Skeletal muscle cell (primary cell): ENCODE measurements at places on chromosomes 12 and 14.

- DNase-seq, result peak; percentile 65
Measured at GRCh38 chr14:100012478-100013327, 52.5 kb upstream of the EVL start.

DNA sequence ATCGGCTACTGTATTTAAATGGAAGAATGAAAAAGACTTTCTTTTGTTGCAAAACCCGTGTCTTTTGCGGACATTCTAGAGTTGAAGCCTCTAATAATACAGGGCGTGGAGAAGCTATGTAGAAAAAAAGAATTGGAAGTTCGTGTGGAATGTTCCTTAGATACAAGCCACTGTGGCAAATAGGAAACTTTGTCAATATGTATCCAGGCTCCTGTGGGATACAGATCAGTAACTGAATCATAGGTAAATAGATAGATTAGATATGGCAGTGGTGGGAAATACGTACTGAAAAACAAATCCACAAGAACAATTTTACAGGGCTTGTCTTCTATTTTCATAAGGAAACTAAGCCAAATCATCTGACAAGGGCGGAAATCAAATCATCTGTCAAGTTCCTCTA is 245.4 kb downstream of the EGLN3 start:
- no peak for DNase-seq

DNA sequence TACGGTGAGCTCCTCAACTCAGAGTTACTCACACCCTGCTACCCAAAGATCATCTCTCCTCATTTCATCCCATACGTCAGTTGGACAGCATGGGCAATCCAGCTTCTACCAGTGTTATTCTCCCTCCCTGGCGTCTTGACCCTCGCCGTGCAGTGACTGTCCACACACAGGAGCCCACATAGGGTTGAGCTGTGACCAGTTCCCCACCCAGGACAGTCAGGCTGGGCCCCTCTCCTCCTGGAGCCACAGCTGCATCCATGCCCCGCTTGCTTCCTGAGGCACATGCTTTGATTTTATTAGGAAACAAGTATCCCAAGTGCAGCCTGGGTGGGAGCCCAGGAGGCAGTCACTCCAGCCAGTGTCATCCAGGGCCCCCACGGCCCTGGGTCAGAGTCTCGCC is 140.3 kb upstream of the SFSWAP start:
- DNase-seq, result no peak

GRCh38 chr14:81276073-81277069 is 55.6 kb upstream of the GTF2A1 start:
- DNase-seq, result no peak

DNA sequence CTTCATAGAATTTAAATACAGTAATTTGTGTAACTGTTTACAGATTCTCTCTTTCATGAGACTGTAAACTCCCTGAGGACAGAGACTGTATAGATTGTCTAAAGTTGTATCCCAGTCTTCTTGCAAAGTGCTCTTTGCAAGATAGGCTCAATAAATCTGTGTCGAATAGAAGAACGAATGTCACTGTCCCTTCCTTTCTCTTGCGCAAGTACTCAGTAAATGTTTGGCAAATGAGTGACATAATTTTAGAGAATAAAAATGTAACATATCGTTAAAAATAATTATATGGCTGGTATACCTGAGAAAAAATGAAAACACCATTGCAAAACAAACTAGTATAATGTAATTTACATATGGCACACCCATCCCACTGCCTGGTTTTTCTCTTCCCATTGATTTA is 1.9 kb upstream of the RALGAPA1 start:
- DNase-seq, result no peak

- DNase-seq, result no peak
Measured at GRCh38 chr12:32211900-32212156, 105.2 kb downstream of the BICD1 start.

- DNase-seq, result peak; percentile 36
Measured at GRCh38 chr12:56593909-56594621, 36.1 kb downstream of the BAZ2A start.

- no peak for DNase-seq
Measured at GRCh38 chr14:54909817-54910558, 7.4 kb upstream of the GCH1 start.

GRCh38 chr12:116320791-116321217 is 43.3 kb upstream of the MED13L start:
- no peak for DNase-seq

- DNase-seq, result no peak
Measured at GRCh38 chr12:109932878-109933503, 32.9 kb downstream of the TCHP start.

DNA sequence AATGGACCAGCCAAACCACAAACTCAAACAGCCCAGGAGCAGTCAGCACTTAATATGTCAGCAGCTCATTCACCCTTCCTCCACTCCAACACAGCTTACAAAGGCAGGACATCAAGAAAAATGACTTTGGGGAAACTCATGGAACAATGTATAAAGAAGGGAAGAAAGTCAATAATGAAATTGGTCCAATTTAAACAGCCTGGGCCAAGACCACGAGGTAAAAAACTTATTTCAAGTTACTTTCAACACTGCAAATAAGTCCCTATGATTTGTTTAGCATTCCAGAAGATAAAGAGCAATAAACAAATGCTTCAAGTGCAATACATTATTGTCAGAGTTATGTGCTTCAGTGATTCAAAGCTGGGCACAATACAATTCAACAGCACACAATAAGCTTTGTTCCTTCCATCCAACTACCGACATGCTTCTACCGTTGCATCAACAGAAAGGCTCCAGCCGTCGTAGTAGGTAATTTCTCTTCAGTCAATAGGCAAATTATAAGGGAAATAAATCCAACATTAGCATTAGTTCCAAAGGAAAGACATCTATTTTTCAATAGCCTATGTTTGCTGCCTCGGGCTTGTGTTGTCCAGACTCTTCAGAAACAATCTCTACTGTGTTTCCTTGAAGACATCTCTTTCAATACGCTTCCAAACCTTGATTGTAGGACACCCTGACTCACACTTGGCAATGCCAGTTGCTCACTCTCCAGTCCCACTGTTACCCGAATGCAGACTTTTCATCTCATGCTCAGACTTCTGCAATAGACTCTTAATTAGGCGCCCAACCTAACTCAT is 225.7 kb downstream of the NUAK1 start:
- no peak for DNase-seq

- peak; percentile 9 for DNase-seq
Measured at GRCh38 chr14:33432407-33433023, 493.8 kb downstream of the NPAS3 start.

GRCh38 chr12:121748218-121748570 is 35.6 kb downstream of the TMEM120B start:
- no peak for DNase-seq

- DNase-seq, result peak; percentile 13
Measured at GRCh38 chr12:29187756-29188155, 38.7 kb downstream of the FAR2 start.

DNA sequence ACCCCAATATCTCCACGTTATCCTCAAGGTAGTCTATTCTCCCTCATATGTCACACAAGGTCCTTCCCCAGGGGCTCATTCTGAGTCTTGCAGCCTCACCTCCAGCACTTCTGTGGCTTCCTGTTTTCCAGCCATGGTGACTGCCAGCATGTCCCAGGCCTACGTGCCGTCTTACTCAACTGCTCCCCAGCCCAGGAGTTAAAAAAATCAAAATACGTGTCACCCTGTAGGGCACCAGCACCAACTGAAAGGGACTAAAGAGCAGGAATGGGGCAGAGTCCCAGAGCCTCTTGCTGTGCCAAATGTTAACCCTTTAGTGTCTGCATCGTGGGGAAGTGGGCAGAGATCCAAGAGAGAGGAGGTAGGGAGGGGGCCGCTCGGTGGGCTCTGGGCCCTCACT is 37.0 kb upstream of the MED13L start:
- no peak for DNase-seq

GRCh38 chr12:122609732-122610131 is 82.7 kb downstream of the KNTC1 start:
- no peak for DNase-seq

- no peak for DNase-seq
Measured at GRCh38 chr12:48389409-48389808, 38.7 kb upstream of the ZNF641 start.

DNA sequence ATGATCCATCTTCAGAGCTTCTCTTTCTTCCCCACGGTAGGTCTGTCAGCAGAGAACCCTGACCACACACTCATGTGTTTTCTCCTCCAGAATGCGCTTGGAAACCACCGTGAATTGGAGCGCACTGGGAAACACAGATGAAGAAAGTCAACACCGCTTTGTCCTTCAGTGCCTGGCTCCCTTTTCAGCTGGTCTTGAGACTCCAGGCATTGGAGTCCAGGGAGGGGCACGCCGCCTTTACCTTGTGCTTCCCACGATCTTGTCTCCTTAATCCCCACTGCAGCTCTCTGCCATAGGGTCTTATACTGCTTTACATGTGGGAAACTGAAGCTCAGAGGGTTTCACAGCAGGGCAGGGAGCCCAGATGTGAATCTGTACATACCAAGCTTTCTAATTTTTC is 1.1 kb downstream of the FAM90A1 start:
- no peak for DNase-seq

DNA sequence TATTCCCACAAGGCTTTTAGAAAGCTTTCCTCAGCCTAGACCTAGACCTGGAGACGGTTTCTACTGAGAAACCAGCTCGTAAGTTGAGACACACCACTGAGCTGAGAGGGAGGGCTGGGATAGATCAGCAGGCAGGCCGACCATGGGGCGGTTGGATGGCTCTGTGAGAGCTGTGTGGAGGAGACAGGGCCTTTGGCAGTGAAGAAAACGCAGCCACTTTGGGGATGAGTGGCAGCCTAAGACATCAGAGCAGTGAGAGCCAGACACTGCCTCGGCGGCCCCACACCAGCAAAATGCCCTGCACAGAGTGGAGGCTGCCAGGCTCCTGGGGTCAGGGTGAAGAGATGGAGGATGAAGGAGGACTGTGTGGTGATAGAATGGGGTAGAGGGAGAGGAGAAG is 46.0 kb downstream of the CACNA2D4 start:
- no peak for DNase-seq

DNA sequence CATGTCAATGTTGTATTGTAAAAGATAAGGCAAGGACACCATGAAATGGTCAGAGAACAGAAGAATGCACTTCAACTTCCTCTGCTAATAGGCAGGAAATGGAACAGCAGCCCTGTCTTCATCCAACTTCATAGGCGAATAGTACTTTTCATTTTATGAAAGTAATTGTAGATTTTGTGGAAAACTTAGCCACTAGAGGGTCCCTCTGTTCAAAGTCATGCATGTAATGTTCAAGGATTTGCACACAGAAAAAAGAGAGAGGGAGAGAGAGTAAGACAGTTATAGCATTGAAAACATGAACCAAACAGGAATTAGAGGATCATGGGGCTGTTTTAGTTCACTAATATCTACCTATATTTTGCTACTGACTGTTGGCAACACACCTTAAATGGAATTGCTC is 172.2 kb downstream of the FLRT2 start:
- no peak for DNase-seq

DNA sequence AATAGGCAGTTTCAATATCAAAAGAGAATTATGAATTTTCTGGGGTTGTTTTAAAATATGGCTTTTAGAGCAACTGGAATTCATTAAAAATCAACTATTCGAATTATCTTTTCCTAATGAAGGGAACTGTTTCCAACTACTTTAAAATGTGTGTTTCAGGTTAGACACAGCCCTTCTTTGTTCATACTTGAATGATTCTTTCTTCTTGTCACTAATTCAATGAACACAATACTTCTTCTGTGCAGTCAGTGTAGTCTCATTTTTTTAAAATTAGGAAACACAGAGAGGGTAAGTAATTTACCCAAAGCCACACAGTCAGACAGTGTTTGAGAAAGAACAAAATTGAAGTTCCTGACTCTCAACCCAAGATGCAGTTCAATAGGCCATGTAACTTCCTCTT is 414.0 kb downstream of the CCDC91 start:
- DNase-seq, result no peak

DNA sequence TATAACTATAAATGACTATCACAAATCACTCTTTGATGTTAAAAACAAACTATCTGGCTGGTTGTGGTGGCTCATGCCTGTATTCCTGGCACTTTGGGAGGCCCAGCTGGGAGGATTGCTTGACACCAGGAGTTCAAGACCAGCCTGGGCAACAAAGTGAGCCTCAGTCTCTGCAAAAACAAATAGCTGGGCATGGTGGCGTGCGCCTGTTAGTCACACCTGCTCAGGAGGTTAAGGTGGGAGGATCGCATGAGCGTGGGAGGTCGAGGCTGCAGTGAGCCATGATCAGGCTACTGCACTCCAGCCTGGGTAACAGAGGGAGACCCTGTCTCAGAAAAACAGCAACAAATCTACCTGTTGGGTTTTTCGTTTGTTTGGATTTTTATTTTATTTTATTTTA is 5.4 kb downstream of the TXNRD1 start:
- no peak for DNase-seq

- DNase-seq, result no peak
Measured at GRCh38 chr12:30902596-30902995, 24.0 kb upstream of the TSPAN11 start.

DNA sequence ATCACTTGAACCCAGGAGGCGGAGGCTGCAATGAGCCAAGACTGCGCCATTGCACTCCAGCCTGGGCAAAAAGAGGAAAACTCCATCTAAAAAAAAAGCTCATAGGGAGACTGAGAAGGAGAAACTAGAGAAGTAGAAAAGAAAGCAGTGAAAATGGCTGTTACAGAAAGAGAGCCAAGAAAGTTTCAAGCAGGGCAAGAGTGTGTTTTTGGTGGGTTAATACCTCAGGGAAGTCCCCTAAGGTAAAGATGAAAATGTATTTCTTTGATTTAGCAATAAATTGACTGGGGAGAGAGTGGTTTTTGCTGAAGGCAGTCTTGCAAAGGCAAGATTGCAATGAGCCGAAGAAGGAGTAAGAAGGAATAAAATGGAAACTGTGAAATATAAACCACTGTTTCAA is 10.0 kb upstream of the DUSP16 start:
- no peak for DNase-seq

DNA sequence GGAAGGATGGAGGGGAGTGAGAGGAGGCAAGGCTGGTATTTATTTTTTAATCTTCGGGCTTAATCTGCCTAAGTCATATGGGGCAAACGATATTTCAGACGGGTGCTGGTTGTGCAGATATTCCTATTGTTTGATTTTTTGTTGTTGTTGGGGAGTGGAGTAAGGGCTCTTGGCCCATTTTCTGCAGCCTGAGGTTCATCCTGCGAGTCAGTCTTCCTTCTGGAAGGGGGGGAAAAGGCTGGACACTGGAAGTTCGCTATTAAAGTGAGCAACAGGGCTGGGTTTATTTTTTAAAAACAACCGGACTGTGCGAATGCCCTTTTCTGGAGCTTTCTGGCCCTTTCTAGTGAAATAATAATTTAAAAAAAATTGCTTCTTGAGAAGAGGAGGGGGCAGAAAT is 2.3 kb downstream of the NRXN3 start:
- no peak for DNase-seq

GRCh38 chr12:88381466-88381865 is 198.8 kb downstream of the KITLG start:
- no peak for DNase-seq
